ENCODE measurements at places on chromosomes 2 and 18.

GRCh38 chr2:71829008-71829407 lies 318.7 kb downstream of the CYP26B1 start:
- DNase-seq: peak; percentile 56

DNA sequence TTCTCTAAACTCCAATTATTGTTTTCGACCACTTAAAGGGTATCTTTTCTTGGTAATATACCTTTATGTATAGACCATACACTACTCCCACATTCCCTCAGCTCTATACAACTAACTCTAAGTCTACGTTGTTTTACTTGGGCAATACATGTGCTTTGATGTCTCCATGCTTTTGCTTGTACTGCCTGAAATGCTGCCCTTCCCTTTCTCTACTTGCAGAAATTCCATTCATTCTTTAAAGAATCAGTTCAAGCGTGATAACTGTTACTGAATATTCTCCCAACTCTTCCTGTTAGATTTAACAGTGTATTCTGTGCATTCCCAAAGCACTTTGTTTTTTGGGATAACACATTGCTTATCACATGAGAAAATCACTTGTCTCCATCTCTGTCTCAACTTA lies 157.0 kb upstream of the AQP4 start:
- DNase-seq: no peak

GRCh38 chr2:145595296-145595695 lies 1075.4 kb upstream of the ZEB2 start:
- no peak for DNase-seq

GRCh38 chr2:144461308-144461766 lies 58.6 kb downstream of the ZEB2 start:
- DNase-seq: peak; percentile 94

DNA sequence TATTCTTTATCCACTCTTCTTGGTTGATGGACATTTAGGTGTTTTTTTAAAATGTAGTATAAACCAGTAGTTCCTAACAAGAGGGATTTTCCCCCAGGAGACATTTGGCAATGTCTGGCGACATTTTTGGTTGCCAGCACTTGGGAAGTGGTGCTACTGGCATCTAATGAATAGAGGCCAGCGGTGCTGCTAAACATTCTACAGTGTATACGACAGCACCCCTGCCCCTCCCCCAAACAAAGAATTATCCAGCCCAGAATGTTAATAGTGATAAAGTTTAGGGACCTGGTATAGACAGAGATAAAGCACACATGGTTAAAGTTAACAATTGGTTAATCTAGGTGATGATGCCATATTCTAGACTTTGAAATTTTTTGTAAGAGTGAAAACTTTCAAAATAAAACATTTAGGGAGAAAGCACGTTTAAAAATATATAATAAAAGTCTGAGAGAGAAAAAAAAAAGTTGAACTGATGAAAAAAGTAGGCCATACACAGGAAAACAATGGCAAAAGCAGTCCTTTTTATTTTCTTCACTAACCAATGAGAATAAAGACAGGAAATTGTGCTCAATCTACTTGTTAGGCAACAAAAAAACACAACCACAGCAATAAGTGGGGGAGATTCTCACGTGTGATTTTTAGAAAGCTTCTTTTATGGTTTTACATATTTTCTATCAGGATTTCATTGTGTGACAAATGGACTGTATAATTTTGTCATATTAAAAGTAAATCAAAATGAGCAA lies 14.8 kb downstream of the FBXO48 start:
- no peak for DNase-seq

DNA sequence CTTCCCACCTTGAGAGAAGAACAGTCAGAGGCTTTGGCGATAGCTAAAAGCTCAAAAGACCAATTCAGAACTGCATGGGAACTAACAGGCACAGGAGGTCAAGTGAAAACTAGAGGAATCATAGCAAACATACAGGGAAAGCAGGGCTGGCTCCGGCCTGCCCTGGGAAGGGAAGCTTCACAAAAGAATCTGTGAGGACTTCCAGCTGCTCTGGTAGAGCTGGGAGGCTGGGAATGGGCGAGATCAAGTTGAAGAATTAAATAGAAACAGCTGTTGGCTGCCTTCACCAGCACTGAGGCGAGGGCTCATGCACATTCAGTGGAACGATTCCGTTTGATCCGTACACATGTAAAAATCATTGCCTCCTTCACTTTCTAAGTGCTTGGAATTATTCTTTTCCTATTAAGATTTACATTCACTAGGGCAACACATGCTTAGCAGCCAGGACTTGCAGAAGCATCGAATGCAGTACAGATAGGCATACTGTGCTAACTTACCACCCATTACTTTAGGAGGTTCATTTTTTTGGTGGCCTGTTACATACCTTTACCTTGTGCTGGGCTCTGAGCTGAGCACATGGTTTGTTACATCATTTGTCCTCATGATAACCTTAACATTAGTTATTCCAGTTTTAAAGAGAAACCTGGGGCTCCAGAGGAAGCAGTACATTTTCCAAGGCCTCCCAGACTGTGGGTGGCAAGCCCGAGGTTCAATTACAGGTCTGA lies 125.4 kb upstream of the RNF152 start:
- peak; percentile 93 for DNase-seq

- DNase-seq: no peak
Measured at GRCh38 chr2:147530033-147530432, 314.8 kb upstream of the ACVR2A start.

- DNase-seq: no peak
Measured at GRCh38 chr2:133248264-133248663, 320.0 kb downstream of the NCKAP5 start.

- DNase-seq: no peak
Measured at GRCh38 chr2:185522472-185522871, 216.1 kb upstream of the FSIP2 start.

GRCh38 chr2:204743393-204743960 lies 198.2 kb downstream of the PARD3B start:
- no peak for DNase-seq

GRCh38 chr18:42891705-42892104 lies 223.8 kb downstream of the RIT2 start:
- no peak for DNase-seq

DNA sequence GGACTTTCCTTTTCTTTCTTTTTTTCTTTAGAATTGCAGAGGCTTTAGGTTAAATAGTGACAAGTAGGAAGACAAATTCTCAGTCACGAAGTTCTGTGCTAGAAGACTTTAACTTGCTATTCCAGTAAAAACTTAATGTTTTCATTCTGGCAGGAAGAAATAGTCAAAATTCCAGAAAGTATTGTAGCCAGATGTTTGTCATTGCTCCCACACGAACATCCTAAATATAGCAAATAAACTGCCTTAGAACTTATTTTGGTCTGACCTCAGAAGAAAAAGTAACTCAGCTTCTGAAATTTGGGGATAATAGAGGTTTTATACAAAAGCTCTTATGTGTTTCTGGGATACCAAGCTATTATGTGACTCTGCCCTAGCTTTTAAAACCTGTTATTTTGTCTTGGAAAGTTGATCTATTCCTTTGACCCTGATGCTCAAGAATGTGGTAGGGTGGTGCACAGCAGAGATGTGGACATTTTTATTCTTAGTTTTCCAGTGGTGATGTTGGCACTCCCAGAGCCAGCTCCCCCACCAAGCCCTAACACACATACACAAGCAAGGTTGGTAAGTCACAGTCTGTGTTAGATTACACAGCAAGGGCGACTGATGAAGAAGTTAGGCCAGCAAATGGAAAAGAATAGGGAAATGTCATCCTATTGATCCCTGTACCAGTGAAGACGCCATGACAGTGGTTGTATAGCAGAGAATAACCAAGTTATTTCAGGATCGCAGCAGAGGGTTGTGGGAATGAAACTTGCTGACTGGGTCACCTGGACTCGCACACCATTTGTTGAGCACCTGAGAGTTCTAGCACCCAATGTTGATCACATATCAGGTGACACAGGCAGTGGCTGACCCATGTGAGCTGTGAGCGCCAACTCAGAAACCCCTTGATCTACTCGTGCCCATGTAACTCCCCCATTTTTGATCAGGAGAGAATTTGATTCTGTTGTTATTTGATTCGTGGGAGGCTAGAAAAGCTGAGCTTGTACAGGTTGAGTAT lies 23.7 kb downstream of the FARP2 start:
- peak; percentile 73 for DNase-seq
